ENCODE measurements at places on chromosomes 7 and 10.
A peak's percentile ranks its signal among the peaks of the same experiment; 100 is the strongest.

- DNase-seq, result no peak
Measured at GRCh38 chr7:26000841-26001240, 151.2 kb upstream of the NFE2L3 start.

- no peak for DNase-seq
Measured at GRCh38 chr10:29530112-29530976, 104.4 kb downstream of the SVIL start.

DNA sequence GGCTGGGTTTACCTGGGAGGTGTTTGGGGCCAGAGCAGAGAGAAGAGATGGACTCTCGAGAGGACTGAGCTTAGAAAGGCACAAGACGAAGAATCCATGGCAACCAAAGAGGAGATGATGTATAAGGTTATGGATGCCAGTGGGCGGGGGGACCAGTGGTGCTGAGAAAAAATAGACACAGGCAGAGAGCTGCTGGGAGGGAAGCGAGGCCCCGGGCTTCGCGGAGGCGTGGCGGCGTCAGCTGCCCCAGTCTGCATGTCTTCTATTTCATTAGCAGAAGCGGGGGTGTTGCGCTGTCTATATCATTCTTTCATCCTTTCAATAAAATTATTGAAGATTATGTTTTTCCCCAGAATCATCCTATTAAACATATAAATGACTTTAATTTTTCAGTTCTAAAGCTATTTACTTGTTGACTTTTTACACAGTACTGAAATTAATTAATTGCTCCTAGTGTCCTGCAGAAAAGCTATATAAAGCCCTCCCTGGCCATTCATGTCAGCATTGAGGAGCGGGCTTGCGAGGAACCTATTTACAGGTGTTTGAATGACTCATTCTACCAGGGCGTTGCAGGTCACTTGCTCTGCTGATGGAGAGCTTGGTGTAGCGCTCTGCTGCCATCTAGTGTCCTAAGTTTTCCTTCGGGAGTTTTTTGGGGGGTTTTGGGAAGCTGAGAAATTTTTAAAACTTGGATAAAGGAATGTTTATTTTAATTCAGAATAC is 42.9 kb upstream of the BHLHA15 start:
- peak; percentile 58 for DNase-seq

GRCh38 chr10:1116051-1116450 is 59.9 kb downstream of the WDR37 start:
- no peak for DNase-seq

GRCh38 chr7:142263598-142264380 is 5.9 kb upstream of the PRSS58 start:
- peak; percentile 4 for DNase-seq

DNA sequence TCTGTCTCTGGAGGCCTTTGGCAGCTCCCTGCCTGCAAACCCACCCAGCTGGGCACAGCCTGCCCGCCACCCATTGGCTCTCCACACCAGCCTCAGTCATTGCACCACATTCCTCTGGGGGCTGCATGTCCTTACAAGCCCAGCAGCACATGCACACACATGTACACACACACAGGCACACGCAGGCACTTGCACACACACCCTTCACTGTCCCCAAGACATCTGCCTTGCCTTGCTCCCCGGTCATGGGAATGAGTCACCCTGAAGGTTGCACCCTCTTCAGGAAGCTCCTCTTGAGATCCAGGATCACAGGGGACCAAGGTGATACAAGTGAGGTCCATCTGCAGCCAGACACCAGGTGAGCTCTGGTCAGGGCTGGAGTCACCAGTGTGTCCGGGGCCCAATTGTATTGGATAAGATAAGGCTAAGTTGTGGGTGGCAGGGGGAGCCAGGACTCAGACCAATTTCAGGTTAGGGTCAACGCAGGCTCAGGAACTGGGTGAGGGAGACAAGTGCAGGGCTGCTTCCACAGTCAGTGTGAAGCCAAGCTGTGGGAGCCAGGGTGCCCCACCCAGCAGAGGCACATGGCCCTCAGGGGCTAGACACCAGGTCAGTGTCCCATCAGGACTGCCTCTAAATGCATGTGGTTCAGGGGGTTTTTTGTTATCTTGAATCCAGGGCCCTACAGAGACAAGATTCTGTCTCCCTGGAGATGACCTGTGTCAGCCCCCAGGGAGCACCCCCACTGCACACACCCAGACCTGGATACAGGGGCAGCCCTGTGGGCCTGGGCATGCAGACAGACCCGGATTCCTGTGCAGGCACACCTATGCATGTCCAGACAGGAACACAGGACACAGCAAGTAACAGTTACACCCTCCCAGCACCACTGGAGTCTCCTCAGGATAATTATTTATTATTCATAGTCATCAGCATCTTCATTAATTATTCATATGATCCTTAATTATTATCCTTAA is 33.8 kb downstream of the KCNH2 start:
- DNase-seq, result no peak

All from fibroblast of upper back skin (primary cell).